ENCODE measurements at places on chromosomes 11 and 22.

- DNase-seq: no peak
Measured at GRCh38 chr11:70399681-70400112, 1.4 kb downstream of the CTTN start.

DNA sequence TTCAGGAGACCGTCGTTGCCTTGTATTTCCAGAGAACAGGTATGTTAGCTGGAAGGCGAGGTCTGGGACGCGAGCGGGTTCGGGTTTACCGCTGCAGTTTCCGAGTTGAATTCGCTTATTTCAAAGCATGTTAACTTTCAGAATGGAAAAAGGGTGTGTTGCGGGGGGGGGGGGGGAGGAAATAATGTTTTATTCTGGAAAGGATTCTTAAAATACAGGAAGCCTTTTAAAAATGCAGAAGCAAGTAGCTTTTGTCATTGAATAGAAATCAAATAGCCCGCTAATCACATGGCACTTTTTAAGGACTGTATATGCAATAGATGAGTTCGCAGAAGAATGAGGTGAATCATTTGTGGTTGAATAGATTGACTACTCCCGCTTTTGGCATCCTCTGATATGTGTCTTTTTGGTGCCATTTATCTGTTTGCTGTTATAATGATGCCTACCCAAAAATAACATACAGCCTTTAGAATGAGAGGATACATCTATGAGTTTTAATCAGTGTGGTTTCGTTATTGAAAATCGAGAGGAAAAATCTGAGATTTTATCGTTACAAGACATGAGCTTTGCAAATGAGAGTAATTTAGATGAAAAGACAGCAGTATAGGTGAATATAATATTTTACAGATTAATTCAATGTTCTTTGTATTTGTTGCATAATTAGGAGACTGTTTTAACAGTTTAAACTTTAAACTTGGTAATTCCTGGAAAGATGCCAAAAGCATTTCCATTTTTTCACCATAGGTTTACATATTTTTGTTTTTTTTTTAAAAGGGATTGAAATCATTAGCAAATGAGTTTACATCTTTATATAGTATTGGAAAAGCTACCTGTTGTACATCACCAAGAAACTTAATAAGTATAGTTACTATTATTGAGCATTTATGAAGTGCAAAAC is 1.7 kb downstream of the PDE3B start:
- no peak for DNase-seq

- DNase-seq: no peak
Measured at GRCh38 chr11:60064111-60064510, 7.6 kb downstream of the MS4A3 start.

DNA sequence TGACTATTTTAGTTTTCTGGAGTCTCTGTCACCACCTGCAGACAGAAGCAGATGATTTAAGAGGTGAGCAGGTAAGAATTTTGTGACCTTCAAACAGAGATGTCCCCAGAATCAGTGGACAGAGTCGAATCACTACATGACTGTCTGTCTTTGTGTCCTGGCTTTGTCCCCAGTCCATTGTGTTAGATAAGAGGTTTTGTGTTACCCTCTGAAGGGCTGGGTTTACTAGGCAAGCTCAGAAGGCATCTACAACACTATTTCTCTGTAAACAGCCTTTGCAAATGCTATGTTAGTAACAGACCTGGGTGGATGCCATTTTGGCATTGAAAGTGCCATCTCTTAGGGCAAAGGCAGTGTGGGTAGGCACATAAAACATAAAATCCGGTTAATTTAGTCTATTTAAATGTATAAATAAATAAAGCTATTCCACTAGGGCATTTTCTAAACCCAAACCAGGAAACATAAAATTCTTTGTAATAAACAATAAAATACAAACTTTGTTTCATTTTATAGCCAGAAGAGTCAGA is 40.3 kb upstream of the CADM1 start:
- DNase-seq: no peak

GRCh38 chr22:47276450-47276820 is 514.0 kb downstream of the TBC1D22A start:
- no peak for DNase-seq
